Esophagus muscularis mucosa (tissue), 4 donors: ENCODE measurements at places on chromosomes 5 and 9. TPM values are rescaled to one million over a fixed set of nuclear protein-coding genes. Genes with fewer than 3 reads are reported as not detected.

- DNase-seq = no peak
Observed at GRCh38 chr9:109014608-109015280, 1.4 kb upstream of the CTNNAL1 start.

DNA sequence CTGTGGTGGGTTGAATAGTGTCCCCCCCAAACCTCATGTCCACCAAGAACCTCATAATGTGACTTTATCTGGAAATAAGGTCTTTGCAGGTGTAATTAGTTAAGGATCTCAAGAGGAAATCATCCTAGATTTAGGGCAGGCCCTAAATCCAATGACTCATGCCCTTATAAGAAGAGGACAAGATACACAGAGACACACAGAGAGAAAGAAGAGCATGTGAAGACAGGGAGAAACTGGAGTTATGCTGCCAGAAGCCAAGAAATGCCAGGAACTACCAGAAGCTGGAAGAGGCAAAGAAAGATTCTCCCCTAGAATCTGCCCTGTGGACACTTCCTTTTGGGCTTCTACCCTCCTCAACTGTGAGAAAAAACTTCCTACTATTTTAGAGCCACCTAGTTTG lies 8.8 kb downstream of the FAM13B start:
- DNase-seq = no peak

DNA sequence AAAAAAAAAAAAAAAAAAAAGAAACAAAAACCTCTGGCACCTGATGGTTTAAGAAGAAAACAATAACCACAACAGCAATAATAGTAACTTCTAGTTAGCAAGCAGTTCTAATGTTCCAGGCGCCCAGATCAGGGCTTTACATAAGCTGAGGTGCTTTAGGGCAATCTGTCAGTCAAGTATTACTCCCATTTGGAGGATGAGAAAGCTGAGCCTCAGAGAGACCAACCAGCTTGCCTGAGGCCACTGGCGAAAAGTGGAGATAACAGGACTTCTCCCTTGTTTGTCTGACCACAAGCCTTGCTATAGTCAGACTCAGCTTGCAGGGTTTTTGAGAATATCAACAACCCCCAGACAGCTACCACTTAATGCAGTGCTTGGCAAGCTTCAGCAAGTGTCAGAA lies 83.5 kb upstream of the BOD1 start:
- no peak for DNase-seq

- peak; percentile 66 for DNase-seq
Observed at GRCh38 chr5:72624641-72625236, 117.5 kb upstream of the ZNF366 start.

DNA sequence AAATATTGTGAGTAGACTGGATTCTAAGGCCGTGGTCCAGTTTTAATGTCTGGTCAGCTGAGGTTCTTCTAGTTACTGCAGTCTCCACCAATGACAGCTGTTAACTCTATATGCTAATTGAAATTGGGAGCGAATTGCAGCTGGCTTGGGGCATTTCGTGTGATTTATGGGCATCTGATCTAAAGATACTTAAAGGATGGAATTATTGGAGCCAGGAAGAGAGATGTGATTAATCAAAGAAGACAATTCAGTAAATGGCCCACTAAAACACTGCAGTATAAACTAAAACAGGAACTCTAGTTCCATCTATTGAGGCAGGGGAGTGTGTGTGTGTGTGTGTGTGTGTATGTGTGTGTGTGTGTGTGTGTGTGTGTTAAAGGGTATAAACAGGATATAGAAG lies 157.5 kb upstream of the IQGAP2 start:
- DNase-seq = no peak

- no peak for DNase-seq
Observed at GRCh38 chr9:136140966-136141365, 22.3 kb upstream of the TMEM250 start.

DNA sequence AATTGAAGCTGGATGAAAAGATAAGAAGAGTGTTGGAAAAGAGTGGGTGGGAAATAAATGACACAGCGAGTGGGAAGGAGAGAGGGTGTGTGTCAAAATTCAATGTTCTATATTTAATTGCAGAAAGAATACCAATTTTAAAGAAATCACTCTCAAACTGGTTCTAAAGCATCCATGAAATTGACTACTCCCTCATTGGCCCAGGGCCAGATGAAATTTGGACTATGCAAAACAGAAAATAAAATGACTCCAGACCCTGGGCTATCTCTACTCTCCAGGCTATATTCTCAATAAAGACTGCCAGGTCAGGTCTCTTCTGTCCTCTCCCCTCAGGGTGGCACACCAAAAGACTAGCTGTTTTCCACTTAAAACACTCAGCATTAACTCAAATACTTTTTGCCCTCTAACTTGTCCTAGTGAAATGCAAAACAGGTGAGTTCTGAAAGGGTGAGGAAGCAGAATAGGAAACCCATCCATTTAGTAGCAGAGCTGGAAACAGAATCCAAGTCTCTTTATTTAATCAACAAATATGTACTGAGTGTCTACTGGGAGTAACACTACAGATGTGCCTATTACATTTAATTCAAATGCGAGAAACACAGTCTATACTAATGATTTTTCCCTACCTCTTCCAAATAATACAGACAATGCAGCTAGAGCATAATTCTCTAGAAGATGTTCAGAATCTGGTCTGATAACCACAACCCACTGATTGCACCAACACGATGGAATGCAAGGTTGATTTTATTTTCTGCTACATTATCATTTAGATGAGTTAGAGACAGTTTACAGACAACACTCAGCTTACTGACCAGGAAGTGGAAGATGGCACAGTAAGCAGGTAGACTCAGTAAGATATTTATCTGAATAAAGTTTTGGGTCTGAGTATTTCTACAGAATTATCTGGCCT lies 42.1 kb downstream of the EFCAB9 start:
- no peak for DNase-seq

GRCh38 chr9:121289026-121289771 lies 21.2 kb downstream of the GSN start:
- DNase-seq = peak; percentile 94

Gene PSD2
- not detected for total RNA-seq

Gene AK8
- 1.5 TPM for total RNA-seq

Gene HTR1A
- total RNA-seq = not detected

Gene ZSWIM6
- 13.7 TPM for total RNA-seq
